Non-pigmented ciliary epithelial cell (primary cell): ENCODE measurements at places on chromosomes 7 and 10.

- DNase-seq: no peak
Measured at GRCh38 chr7:142557971-142558582, 191.2 kb upstream of the PRSS1 start.

DNA sequence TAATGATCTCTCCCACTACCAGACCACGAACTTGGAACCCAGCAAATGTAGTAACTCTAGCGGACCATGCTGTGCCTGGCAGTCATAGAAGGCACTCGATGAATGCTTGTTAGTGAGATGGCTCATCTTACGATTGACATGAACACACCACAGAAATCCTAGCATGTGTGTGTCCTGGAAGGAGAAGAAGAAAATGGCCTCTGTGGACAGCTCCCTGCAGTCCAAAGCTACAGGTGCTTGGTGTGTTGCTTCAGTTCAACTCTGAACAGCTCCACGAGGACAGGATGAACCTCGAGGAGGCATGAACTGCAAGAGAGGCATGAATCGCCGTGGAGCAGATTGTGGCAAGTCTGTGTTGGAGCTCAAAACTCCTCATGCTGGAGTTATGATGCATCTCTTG lies 93.5 kb downstream of the KLF6 start:
- no peak for DNase-seq

DNA sequence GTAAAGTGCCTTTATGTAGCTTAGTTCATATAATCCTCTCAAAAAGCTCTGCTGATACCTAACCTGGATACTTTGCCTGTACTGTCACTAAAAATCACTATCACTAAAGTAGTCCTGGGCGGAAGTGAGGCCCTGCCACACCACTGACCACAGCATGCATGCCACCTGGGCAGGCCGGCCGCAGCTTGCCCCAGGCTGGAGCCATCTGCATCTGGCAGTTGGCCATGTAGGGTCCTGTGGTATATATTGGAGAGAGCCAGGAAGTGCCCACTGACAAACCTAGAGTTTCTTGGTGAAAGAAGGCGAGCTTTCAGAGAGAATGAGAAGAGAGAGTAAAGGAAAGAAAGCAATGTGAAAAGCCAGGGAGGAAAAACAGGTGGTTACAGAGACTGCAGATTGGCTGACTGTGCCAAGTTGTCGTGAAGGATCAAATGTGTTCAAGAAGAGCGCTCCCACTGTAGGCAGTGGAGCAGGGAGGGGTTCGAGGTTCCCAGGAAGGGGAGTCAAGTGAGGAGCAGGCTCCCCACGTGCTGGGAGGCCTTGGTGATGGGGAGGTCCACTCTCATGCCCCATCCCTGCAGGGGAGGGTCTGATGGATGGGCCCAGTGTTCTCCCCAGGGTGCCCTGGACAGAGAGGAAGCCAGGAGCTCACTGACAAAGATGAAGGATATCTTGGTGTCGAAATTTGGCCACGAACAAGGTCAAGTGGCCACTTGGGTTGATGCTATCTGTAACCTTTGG lies 13.6 kb downstream of the LOXL4 start:
- no peak for DNase-seq

GRCh38 chr7:20402747-20403230 lies 72.1 kb downstream of the ITGB8 start:
- DNase-seq: no peak

GRCh38 chr7:106023369-106024322 lies 60.6 kb downstream of the CDHR3 start:
- no peak for DNase-seq

GRCh38 chr7:43104874-43105520 lies 7.5 kb upstream of the HECW1 start:
- no peak for DNase-seq

- DNase-seq: no peak
Measured at GRCh38 chr7:35694161-35694783, 663 bp downstream of the HERPUD2 start.

- no peak for DNase-seq
Measured at GRCh38 chr10:121596689-121597503, 1.3 kb downstream of the FGFR2 start.

- DNase-seq: peak; percentile 23
Measured at GRCh38 chr10:128147669-128148068, 21.4 kb upstream of the MKI67 start.

DNA sequence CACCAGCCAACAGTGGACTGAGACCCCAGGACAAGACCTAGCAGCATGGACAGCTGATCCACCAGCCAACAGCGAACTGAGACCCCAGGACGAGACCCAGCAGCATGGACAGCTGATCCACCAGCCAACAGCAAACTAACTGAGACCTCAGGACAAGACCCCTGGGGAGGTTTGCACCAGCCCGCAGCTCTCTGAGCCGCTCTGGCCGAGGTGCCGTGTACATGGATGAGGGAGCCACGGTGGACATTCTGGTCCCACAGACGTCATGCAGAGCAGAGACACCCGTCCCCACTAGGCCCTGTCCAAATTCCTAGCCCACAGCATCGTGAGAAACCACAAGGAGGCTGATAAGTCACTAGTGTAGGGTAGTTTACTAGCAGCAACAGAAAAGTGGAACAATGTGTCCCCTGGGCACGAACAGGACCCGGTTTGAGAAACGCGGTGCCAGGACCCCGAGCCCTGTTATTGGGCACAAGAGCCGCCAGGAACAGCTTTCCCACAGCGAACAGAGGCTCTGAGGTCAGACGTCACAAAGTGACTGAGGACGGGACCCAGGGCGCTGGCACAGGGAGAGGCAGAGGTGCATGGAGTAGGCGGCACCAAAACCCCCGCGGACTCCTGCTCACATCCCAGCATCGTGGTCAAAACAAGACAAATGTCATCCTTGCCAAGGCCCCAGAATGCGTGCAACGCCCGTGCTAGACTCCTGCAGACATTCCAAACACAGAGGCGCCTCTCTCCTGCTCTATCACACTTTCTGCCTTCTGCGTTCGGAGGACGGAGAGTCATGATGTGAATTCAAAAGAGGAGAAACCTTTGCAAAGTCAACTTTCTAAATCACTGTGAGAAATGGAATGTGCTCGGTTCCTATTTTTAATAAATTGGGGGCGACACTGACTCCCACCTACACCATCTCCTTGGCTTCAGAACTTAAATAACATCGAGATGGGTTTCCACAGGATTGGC lies 8.1 kb downstream of the STK32C start:
- DNase-seq: no peak

DNA sequence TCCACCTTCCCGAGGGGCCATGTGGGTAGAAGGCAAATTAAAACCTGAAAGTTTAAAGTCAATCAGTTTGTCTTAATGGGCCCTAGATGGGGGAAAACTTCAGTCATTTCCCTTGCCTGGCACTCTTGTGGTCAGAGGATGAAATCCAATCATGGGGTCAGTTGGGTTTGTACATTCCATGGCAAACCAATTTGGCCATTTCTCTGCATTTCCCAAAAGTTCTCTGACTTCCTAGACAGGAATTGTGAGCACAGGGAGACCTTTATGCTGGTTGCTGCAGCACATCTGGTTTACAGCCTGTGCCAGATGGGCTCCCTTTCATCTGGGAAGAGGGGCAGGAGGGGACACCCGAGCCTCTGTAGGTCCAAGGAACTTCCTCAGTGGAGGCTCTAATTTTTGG lies 113.0 kb downstream of the CYP26A1 start:
- no peak for DNase-seq

GRCh38 chr7:158609313-158609974 lies 21.8 kb upstream of the PTPRN2 start:
- DNase-seq: no peak

- no peak for DNase-seq
Measured at GRCh38 chr10:70283071-70283444, 746 bp downstream of the NPFFR1 start.

- no peak for DNase-seq
Measured at GRCh38 chr10:42938351-42938750, 138.5 kb upstream of the RET start.

GRCh38 chr10:24784061-24784460 lies 60.4 kb upstream of the ARHGAP21 start:
- no peak for DNase-seq

GRCh38 chr7:33448035-33448434 lies 318.7 kb downstream of the BBS9 start:
- DNase-seq: no peak

DNA sequence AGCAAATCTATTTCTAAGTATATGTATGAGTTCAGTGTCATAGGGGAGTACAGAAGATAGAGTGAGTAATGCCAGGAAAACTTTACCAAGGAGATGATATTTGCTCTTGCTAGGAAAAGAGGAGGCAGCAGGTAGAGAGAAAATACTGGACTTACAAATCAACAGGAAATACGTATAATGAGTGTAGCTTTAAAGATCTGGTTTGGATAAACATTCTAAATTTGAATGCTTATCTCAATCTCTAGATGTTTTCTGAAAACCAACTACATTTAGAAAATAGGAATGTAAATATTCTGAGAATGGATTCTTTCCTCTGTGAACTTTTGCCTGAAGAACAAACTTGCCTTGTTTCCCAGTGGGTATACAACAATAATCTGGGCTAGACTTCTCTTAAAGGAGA lies 46.9 kb upstream of the GNAI1 start:
- no peak for DNase-seq

GRCh38 chr7:24750441-24751055 lies 6.7 kb downstream of the GSDME start:
- no peak for DNase-seq

GRCh38 chr10:68334672-68335467 lies 2.1 kb upstream of the PBLD start:
- no peak for DNase-seq

- no peak for DNase-seq
Measured at GRCh38 chr7:11846361-11846955, 14.5 kb upstream of the THSD7A start.

DNA sequence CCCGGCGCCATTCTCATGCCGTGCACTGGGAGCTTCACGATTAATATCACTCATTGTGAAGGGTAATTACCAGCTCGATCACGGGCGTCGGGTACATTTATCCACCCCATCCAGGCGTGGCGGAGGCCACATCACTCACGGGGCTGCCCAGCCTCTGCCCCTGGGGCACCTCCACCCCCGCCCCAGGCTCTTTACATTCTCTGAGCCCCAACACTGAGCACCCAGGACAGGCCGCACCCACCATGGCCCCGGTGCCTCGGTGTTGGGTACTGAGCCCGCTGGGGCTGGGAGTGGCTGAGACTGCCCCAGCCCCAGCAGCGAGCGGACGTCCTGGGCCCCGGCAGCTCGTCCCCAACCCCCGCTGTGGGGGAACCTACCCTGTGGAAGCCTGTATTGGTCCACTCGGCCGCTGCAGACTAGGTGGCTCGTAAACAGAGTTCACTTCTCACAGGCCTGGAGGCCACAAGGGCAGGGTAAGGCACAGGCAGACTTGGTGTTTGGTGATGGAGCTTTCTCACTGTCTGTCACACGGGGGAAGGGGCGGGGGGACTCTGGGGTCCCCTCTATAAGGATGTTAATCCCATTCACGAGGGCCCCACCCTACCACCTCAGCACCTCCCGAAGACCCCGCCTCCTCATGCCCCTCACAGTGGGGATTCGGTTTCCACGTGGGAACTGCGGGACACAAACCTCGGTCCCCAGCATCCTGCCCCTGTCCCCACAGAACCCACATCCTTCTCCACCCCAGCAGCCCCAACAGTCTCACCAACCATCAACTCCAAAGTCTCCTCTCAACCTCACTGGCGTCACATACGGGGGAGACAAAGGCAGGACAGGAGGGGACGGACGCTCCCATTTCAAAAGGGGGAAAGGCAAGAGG lies 184.1 kb downstream of the ELFN1 start:
- DNase-seq: no peak

DNA sequence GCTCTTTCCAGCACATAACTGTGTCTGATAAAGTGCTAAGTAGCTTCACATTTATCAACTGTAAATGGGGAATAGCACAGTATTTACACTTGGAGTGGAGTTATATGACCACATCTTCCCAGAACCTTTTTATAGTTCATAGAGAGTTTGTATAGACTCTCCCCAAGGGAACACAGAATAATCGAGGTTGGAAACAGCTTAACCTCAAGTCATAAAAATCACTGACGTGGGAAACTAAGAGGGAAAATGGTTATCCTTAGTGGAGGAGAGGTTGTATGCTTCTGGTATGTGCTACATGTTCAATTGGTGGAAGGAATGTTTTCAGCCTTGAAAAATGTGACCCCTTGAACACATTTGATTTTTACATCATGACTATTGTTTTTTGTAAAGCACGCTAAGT lies 167.9 kb upstream of the KIAA1217 start:
- no peak for DNase-seq

DNA sequence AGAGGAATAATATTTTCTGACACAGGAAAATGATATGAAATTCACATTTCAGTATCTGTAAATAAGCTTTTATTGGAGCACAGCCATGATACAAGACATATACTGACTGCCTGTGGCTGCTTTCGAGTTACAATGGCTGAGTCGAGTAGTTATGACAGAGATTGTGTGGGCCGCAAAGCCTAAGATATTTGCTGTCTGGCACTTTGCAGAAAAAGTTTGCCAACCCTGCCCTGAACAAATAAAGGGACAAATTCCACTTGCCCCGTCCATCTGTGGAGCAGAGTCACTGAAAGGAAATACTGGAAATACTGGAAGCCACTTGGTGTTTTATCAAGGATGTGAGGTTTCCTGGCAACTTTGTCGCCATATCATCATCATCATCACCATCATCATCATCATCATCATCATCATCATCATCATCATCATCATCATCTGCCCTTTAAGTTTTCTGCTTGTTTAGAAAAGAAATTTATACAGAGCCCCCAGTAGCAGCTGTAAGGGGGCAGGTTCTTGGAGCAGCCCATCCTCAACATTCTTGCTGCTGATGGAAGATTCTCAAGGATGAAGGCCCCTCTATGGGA lies 85.8 kb downstream of the TCF7L2 start:
- no peak for DNase-seq

DNA sequence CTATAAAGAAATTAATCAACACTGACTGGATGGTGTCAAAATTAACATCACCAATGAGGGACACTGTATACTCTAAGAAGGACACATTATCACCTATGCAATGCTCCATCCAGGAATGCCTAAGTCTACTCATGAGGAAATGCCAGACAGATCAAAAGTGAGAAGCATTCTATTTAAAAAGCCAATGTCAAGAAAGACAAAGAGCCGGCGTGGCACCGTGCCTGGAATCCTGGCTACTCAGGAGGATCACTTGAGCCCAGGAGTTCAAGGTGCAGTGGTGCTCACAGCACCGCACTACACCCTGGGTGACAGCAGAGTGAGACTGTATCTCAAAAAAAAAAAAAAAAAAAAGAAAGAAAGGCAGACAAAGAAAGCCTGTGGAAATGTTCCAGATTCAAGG lies 45.5 kb upstream of the ANAPC16 start:
- DNase-seq: no peak

GRCh38 chr7:16934722-16935340 lies 53.0 kb upstream of the AGR3 start:
- no peak for DNase-seq

DNA sequence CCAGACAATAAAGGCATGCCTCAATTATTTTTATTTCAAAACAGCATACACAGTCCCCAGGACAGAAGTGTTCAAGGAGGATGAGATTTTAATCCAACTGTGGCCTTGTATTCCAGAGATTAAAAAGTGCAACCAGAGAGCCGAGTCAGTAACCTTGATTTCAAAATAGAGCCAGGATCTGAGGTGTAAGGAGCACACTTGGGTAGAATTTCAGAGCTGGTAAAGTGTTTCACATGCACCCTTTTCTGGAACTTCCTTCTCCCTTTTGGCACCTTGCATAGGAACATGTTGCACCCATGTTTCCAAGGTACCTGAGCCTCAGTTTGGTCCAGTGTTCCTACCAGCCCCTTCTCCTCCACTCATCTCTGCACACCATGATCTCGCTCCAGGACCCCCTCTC lies 225.1 kb downstream of the TRIL start:
- no peak for DNase-seq
